ENCODE measurements at places on chromosomes 3 and 15.
A peak's percentile ranks its signal among the peaks of the same experiment; 100 is the strongest.

GRCh38 chr3:78066287-78066686, 1026.4 kb downstream of the ROBO2 start:
- no peak for DNase-seq

DNA sequence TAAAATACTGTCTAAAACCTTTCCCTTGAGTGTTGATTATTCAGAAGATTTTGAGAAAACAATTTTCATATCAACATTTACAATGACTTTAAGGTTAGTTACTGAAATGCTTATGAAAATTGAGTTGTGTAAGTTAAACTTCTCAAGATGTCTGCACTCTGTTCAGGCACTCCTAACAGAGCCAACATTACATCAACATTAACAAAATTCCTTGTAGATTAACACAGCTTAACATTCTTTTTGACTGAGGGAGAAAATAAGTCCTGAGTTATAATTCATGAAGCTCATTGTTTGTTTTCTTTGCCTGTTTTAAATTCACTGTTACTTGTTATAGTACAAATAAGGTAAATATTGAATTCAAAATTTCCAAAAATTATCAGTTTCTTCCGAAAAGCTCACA, 9.0 kb downstream of the ACKR4 start:
- DNase-seq, result no peak

- DNase-seq, result no peak
Observed at GRCh38 chr15:96767703-96768434, 437.4 kb downstream of the NR2F2 start.

DNA sequence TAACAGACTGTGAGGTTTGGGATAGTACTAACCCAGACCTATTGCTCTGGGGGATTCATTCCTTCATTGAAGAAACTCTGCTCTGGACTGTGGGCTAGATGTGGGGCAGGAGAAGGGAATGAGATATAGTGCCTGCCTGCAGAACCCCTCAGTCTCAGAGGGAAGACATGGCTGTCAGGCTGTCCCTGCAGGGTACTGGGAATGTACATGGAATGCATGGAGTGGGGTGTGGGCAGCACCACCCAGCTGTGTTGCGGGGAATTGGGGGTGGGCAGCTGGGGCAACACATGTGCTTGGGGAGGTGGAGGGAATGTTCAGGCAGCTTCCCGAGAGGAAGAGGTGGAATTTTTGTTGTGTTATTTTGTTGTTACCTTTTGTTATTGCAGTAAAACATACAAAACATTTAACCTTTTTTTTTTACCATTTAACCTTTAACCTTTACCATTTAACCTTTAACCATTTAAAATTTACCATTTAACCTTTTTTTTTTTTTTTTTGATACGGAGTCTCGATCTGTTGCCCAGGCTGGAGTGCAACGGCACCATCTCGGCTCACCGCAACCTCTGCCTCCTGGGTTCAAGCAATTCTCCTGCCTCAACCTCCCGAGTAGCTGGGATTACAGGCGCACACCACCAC, 7.3 kb downstream of the PAQR5 start:
- no peak for DNase-seq

DNA sequence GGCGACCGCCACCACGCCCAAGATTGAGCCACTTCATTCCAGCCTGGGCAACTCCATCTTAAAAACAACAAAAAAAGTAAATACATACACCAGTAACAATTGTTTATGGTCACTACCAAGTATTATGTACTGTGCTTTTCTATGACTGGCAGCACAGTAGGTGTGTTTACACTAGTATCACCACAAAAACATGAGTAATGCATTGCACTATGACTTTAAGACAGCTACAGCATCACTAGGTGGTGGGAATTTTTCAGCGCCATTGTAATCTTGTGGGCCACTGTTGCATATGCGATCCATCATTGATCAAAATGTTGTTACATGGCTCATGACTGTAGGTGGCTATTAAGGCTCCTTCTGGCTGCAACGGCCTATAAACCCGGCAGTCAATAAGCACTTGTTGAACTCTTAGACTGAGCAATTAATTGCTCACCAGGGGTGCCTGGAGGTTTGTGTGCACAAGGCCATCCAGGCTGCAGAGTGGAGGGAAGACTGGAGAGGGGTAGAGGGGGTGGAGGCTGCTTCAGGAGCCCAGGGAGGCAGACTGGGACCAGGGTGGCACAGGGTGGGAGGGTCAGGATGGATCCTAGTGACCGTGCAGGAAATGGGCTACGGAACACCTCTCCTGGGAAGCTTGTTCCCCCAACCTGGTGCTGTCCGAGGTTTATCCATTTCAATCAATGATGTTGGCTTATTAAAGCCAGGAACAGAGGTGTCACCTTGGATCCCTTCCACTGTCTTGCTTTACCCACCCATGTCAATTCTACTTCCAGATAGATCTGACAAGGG, 17.9 kb upstream of the COPG1 start:
- peak; percentile 89 for DNase-seq

DNA sequence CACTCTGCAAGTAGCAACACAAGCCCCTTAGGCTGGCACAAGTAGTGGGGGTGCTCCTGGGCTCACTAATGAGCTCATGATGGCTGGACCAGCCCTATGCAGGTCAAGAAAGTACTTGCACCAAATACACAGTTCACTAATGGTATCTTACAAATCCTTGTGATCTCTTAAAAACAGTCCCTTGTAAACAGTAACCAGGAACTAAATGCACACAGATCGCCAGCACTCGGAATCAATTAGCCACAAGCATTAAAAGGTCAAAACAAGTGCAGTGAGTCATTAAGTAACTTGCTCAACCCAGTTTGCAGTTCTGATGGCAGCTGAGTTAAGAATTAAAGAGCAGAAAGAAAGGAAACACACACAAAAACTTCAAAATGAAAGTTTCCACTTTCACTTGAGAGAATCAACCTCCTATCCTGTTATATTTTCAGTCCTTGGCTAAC, 43.2 kb downstream of the ARHGEF3 start:
- no peak for DNase-seq

DNA sequence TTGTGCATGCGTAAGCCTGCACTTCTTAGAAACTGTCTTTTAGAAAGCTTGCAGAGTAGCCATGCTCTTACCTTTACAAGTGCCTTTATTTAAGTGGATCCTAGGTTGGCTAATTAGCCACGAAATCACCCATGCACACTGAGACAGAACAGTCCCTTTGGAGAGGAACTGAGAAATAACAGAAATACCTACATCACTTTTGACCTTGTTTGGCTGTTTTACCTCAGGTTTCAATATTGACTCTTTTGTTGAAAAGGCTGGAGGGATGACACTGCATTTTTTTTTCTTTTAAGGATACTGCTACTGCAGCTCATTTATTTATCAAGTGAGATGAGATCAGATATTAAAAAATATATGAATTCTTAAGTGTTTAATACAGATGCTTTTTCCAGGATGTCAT, 155.6 kb upstream of the GOLIM4 start:
- no peak for DNase-seq

DNA sequence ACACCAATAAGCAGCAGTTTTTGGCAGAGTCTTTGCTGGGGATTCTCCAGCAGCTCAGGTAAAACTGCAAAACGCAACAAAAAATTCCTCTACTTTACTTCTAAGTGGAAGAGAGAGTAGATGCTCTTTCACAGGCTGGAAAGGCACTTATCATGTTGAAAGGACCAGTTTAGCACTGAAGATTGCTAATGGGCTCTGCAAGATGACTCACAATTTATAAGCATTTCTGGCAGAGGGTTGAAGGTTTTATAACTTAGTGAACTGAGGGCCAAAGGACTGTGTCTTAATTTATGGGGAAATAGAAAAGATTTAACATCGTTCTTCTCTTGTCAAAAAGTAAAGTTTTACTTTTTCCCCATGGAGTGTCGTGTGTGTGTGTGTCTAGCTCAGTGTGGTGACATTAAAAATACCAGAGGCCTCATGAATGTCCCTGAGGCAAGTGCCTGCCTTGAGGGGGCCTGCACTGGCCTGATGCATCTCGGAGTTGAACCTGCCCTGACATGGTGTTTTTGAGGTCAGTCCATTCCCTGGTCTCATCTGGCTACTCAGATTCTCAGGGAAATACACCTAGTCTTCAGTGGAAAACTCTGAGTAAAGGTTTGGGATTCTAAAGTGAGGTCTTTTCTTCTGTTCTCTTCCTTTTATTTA, 1092.0 kb downstream of the NAALADL2 start:
- DNase-seq, result no peak

DNA sequence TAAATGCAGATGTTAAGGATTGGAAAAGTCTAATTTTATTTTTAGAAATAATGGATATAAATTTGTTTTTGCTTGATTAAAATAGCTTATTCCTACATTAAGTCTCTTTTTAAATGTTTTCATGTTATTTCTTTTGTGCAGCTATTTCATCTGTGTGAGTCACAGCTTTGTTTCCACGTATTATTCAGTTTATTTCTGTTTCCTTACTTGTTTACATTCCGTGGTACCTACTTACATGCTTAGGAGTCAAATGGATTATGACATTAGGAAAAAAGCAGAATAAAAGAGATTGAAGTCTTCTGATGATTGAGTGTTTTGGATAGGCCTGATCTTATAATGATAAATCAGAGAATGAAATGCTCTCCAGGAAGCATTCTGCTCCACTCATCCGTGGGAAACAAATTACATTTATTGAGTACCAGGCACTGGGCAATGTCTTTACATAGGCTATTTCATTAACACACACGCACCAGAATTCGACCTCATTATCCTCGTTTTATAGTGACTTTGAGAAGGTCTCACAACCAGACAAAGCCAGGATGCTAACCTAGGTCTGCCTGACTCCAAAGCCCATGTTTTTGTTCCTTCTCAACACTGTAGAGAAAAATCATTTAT, 38.1 kb upstream of the RASA2 start:
- DNase-seq, result no peak

DNA sequence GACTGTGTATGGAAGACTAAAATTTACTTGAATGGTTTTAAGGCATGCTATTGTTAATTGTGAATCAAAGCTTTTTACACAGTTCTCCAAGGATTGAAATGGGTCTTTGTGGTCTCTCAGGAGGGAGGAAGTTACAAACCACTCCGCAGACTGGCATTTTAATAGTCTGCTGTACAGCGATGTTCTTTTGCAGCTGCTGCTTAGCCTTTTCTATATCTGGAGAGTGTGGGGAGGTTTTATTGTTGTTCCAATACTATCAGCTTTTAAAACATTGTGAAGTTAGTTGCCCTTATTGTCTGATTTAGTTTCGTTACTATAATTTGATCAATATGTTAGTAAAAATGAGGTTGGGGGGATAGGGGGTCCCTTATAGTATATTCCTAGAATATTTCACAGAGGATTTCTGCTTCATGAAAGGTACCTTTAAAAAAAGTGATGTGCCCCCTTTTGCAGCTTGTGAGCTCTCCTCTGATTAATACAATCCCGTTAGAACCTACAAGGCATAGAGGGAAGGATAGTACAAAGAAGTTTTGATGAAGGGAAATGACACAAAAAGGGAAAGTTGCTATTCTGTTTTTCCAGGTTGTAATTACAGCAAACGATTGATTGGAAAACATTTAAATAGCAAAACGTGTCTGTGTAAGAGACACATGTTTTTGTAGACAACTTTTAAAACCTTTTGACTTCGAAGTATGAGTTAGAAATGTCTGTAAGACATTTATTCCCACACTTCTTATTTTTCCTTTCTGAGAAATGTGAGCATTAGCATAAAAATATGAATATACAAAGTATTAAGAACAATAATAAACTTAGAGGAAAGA, 158.3 kb upstream of the CGNL1 start:
- DNase-seq, result no peak

DNA sequence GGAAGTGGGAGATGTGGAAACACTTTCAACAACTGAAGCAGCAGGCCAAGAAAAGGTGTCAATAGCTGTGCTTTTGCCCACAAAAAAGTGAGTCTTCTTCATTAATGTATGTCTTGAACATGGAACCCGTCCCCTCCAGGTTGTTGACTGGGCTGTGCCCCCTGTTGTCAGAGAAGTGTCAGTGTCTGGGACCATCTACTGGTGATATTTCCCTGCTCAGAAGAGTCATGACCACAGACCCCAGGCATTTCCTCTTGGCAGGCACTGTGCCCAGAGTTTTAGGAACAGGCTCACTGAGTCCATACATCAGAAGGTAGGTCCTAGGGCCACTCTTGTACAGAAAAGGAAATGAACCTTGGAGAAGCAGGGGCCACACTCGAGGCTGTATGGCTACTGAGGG, 54.8 kb upstream of the LARS2 start:
- no peak for DNase-seq

- DNase-seq, result no peak
Observed at GRCh38 chr3:30315447-30315846, 291.0 kb upstream of the TGFBR2 start.

GRCh38 chr3:89426060-89426459, 318.6 kb downstream of the EPHA3 start:
- DNase-seq, result no peak

DNA sequence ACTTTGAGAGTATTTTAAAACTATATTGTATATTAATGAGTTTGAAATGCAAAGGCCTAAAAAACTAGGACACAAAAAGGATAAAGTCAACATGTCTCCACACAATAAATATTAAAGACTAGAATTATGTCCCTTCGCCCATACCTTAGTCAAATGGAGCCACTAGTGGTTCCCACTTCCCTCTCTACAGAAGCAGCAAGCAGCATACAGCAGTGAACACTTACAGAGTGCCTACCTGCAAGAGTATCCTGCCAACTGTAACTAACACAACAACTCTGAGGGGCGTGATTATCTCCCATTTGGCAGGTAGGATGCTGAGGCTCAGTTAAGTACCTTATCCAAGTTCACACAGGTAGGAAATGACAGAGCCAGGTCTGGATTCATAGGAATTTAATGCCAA, 17.2 kb downstream of the DYNC1LI1 start:
- no peak for DNase-seq

DNA sequence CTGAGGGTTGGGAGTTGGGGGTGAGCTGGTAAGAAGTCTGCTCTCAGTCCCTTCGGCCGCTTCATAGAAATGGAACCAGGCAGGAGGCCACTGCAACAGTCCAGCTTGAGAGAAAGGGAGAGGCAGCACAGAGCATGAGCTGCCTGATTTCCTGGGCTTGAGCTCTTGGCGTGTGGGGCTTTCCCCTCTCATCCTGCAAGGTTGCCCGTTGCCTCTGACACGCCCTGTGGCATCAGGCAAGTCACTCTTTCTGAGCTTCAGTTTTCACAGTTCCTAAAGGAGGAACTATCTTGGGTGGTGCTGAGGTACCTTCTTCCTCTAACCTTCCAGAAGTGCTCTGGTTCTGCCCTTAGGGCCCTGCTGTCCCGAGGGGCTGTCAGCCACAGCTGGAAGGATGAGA, 4.9 kb downstream of the MESP2 start:
- DNase-seq, result no peak

DNA sequence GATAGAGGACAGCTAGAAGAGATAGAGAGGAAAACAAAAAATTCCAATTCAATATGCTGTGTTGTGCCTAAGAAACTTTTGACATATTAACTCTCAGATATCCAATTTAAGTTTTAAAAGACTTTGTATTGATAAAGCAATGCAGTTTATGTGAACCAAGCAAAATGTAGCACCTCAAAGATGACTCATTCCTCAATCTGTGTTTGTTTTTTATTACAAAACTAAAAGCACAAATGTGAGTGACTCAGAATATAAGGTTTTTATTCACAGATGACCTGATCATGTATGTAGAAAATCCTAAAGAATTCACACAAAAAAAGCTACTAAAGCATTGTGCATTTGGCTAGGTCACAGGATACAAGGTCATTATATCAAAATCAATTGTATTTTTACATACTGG, 11.1 kb downstream of the HCLS1 start:
- DNase-seq, result no peak

GRCh38 chr3:112389961-112390360, 57.0 kb downstream of the CD200 start:
- no peak for DNase-seq
